Astrocyte of the hippocampus (primary cell): ENCODE measurements at places on chromosomes 3 and 15.

DNA sequence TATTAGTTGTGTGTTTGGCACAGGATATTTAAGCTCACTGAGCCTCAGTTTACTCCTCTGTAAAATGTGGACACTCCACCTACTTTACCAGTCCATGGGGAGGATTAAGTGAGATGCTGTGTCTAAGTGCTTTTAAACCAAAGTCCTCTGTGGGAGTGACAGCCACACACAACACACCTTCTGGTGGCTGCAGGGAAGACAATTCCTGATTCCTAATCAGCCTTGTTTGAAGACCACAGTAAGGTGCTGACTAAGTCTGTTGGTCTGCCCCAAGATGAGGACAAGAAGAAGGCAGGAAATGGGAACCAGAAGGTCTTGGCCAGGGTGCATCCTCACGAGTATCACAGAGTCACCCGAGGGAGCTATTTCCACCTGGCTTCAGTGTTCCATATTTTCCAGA lies 52.3 kb downstream of the EPHB1 start:
- DNase-seq = no peak

GRCh38 chr3:10804183-10804648 lies 11.8 kb upstream of the SLC6A11 start:
- DNase-seq = no peak

DNA sequence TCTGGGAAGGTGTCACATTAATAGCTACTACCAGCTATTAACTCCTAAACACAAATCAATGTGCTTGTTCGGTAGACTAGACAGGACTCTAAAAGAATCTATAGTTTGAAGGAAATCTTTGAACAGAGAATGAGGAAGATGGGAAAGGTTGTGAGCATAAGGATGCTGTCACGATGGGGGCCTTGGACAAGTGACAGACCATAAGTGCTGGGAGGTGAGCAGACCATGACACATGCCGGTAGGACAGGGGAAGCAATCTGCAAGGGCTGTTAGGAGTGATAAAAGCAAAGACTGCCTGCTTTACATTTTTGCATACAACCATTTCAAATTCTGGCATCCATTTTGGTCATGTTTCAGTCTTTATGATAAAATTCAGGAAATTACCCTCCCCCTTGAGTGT lies 645.8 kb downstream of the ROBO2 start:
- no peak for DNase-seq

DNA sequence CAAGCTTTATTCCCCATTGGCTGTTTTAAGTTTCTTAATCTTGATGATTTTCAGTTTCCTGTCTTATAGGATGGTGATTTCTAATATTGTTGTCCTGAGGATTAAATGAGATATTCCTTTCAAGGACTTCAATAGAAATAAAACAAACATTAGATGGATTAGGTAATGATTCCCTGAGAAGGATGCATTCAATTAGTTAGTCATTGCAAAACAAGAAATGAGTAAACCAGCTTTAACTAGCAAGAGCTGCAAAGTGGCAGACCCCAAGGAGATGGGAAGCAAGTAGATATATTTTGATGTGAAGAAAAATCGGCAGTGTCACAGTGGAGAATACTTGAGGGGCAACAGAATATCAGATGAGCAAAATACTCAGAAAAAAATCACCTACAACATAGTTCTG lies 849.1 kb downstream of the TUSC7 start:
- DNase-seq = no peak

- peak; percentile 35 for DNase-seq
Observed at GRCh38 chr15:92430069-92430440, 36.4 kb downstream of the ST8SIA2 start.

DNA sequence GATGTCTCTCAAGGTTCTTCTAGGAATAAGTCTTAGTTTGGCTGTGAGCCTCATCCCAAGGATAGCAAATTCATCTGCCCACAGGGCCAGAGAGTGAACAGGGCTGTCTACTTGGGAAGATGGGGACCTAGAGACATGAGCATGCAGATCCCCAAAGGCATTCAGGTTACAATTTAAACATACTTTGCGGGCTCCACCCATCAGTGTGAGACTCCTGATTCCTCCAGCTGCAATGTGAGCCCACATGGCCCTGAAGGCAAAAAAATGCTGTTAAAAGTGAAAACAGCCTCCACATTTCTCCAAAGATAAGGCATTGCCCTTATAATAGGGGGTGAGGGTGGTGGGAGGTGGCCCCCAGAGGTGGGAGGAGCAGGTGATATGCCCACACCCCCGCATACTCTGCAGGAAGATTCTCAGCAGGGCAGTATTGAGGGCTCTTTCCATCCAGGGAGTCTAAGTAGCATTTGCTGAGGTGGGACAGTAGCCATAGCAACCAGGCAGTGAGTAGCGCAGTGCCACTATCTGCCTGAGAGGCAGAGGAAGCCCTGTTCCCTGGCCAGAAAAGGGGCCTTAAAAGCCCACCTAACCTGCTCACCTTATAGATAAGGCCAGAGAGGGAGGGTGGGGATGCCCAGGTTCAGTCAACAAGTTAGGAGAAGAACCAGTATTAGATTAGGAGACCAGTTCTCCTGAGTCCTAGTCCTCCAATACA lies 31.2 kb downstream of the TGM4 start:
- no peak for DNase-seq

GRCh38 chr3:47416041-47416440 lies 35.2 kb downstream of the PTPN23 start:
- DNase-seq = no peak

GRCh38 chr3:104631254-104631653 lies 735.5 kb upstream of the ALCAM start:
- DNase-seq = no peak

GRCh38 chr15:69148465-69148864 lies 12.0 kb upstream of the GLCE start:
- DNase-seq = no peak

DNA sequence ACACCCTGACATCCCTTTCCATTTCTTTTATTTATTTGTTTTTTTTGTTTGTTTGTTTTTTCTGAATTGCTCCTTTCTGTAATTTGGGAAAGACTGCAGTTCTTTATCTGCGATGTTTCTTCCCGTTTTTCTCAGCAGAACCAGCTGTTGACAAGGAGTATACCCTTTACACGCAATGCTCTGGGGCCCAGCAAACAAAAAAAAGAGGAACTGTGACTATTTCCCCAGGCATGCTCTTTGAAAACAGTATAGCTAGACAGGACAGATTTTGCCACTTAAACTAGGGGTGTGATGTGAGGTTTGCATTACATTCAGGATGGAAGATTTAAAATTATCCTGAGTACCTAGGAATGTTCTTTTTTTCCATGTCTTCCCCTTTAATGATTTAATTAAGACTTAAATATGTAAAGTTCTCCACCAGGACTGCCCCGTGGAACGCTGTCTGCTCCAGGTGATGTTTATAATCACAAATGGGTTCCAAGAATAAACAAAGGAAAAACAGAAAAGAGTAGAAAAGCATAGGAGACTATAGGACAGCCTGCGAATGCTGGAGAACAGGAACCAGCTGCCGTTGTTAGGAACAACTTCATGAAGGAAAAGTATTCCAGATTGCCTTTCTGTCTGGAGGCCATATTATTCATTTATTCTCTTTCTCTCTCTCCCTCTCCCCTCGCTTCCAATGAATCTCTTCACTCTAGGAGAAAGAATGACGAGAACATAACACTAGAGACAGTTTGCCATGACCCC lies 43.3 kb downstream of the TGFBR2 start:
- DNase-seq = peak; percentile 19
